ENCODE measurements at places on chromosomes 5 and 9.

DNA sequence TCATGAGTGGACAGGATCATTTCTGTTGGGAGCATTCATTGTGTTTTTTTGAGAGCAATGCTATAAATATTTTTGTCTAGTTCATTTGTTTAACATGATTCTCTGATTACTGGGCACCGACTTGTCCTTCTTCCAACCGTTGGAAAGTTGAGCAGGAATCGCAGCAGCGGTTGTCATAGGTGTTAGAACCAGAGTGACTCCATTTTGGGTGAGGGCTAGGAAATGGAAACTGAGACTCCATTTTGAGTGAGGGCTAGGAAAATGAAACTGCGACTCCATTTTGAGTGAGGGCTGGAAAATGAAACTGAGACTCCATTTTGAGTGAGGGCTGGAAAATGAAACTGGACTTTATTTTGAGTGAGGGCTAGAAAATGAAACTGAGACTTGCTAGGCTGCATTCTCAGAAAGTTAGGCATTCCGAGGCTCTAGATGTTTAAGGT is 100.6 kb downstream of the ICE1 start:
- DNase-seq, result no peak

DNA sequence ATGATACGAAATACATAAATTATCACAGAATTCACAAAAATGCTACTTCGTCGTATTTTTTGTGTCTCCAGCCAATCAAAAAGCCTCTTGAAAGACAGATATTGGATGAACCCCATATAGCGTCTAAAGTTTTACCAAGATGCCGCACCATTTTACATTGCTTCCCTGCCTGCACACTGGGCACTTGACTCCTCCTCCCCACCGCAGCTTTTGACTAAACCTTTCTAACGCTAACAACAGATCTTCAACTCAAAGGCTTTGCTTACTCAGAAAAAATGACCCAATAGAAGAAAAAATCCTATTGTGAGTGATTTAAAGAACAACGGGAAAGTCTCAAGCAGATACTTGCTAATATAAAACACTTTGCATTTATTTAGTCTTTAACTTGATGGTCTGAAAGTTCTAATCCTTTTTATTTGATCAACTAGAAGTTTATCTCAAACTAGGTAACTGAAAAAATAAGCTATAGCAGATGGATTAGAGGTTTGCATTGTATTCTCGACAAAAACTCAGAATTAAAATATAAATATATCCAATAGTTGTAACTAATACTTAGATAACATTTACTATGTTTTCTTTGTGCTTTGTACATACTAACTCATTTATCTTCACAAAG is 609.1 kb upstream of the DMAC1 start:
- no peak for DNase-seq

- no peak for DNase-seq
These were observed 49.5 kb upstream of the EGFLAM start for GRCh38 chr5:38208782-38209378.

- no peak for DNase-seq
These were observed 50.3 kb downstream of the MAMDC2 start for GRCh38 chr9:70093944-70094343.

DNA sequence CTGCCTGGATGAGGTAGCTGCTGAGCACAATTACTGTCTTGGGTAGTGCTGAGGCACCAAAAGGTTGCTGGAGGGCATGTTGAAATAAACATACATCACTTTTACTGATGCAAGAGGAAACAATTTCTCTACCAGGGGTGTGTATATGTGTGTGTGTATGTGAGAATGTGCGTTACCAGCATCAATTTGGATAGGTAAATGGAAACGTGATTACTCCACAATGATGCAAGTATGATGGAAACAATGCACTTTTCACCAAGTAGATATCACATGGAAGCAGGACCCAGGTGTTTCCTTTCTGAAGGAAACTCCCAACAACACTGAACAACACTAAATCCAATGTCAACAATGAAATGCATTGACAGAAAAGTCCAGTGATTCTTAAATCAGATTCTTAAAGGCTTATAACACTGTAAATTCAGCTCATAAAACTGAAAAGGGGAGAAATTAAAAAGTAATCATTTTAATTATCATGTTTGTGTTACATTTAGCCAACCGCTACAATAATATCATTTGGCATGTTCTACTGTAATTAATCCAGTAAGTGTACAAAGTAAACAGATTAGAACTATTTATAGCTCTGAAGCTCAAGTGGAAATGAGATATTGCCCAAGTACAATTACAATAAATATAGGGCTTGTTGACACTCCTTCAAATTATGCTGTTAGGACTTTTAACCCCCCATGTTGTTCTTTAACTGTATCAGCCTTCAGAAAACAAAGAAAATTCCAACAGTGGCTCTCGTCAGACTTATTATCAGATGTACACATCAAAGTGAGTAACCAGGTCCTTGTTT is 25.3 kb downstream of the YIPF5 start:
- no peak for DNase-seq

GRCh38 chr5:137622850-137623249 is 113.0 kb downstream of the KLHL3 start:
- DNase-seq, result no peak

GRCh38 chr5:140207250-140207964 is 32.4 kb downstream of the CYSTM1 start:
- DNase-seq, result no peak

GRCh38 chr5:166486348-166486747 is 1805.1 kb upstream of the WWC1 start:
- DNase-seq, result no peak

- no peak for DNase-seq
These were observed 2.3 kb upstream of the SMIM33 start for GRCh38 chr5:139468421-139468931.

DNA sequence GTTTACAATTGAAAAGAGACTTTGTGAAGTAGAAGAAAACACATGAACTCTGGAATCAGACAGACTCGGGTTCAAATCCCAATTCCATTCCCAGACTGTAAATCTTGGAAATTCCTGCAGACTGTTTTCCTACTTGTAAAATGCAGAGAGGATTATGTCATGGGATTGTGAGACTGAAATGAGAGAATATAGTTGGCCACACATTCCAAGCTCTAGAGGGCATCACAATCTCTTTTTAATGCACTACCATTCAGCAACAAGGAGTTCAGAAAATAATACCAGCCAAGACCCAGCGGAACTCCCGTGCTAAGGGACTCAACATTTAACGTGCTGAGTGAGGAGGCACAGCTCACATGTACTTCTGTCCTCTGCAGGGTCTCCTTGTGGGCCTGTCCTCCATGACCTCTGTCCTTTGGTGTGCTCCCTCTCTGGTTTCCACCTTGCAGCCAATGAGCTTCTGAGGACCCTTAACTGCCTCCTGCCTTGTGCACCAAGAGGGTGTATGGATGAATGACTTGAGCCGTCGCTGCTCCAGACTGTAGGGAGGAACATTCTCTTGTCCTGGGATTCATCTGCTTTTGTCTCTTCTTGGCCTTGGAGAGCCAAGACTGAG is 263.5 kb downstream of the NTRK2 start:
- DNase-seq, result no peak

GRCh38 chr5:140224658-140225057 is 49.7 kb downstream of the CYSTM1 start:
- no peak for DNase-seq

DNA sequence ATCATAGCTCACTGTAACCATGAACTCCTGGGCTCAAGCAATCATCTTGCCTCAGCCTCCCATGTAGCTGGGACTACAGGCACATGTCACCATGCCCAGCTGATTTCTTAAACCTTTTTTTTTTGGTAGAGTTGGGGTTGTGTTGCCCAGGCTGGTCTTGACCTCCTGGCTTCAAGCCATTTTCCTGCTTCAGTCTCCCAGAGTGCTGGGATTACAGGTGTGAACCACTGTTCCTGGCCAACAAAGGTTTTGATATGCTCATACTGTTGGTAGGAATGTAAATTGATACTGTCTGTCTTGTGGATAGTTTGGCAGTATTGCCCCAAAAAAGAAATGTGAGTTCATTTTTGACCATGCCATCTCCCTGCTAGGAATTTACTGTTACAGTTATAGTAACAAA is 77.4 kb upstream of the TMEM171 start:
- DNase-seq, result no peak

DNA sequence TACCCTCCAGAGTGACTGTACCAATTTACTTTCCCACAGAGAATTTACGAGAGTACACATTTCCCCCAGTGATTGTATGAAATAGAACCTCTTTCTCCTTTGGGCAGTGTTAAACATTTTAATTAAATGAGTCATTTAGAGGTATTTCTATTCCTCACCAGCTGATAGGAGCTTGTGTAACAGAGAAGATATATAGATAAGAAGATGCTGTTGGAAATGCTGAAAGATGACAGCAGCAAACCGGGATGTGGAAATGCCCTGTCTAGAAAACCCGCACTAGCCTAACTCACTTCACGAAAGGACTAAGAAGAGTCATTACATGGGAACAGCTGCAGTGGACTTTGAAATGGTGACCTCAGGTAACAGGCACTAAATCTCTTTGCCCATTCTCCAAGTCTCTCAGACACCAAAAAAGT is 68.3 kb downstream of the LPAR1 start:
- no peak for DNase-seq

- DNase-seq, result no peak
These were observed 12.6 kb downstream of the PBX3 start for GRCh38 chr9:125759764-125760129.

DNA sequence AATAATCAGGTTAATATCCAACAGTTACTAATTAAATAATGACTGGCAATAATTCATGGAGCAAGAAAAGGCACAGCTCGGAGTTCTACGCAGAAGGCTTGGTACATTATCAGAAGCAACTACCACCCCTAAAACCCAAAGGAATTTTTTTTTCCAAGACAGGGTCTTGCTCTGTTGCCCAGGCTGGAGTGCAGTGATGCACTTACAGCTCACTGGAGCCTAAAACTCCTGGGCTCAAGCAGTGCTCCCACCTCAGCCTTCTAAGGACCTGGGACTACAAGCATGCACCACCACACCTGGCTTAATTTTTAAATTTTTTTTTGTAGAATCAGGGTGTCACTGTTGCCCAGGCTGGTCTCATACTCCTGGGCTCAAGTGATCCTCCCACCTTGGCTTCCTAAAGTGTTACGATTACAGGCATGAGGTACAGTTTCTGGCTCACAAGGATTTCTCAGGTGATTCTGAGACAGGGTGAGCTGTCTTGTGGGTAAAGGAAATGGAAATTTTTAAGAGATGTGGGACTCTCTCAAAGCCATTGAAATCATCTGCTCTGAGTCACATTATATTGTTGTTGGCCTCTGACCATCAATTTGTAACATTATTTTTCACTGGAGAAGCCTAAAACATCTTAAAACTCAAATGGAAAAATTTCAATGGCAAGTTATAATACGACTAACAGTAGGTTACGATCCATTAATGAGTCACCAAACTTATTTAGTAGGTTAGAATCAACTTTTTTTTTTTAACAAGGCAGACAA is 19.7 kb upstream of the HSDL2 start:
- no peak for DNase-seq

GRCh38 chr9:111959468-111960359 is 63.1 kb downstream of the UGCG start:
- DNase-seq, result no peak

GRCh38 chr9:93093127-93093876 is 2.7 kb upstream of the CARD19 start:
- no peak for DNase-seq

DNA sequence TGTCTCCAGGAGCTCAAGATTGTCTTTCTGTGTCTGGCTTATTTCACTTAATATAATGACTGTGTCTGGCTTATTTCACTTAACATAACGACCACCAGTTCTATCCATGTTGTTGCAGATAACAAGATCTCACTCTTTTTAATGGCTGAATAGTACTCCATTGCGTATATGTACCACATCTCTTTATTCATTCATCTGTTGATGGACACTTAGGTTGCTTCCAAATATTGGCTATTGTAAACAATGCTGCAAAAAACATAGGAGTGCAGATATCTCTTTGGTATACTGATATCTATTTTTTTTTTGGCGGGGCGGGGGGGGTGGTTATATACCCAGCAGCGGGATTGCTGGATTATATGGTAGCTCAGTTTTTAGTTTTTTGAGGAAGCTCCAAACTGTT is 45.5 kb downstream of the FER start:
- DNase-seq, result no peak

DNA sequence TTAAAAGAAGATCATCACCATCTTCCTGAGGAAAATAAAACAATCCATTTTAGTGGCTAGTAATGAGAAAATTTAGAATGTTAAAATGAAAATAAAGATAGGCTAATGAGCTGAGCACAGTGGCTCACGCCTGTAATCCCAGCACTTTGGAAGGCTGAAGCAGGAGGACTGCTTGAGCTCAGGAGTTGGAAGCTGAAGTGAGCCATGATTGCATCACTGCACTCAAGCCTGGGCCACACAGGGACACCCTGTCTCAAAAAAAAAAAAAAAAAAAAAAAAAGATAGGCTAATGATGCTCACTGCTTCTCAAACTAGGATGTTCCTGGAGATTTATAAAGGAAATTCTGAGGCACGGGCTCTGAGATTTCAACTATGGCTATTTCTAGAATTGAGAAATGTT is 50.3 kb downstream of the CPLANE1 start:
- DNase-seq, result no peak

DNA sequence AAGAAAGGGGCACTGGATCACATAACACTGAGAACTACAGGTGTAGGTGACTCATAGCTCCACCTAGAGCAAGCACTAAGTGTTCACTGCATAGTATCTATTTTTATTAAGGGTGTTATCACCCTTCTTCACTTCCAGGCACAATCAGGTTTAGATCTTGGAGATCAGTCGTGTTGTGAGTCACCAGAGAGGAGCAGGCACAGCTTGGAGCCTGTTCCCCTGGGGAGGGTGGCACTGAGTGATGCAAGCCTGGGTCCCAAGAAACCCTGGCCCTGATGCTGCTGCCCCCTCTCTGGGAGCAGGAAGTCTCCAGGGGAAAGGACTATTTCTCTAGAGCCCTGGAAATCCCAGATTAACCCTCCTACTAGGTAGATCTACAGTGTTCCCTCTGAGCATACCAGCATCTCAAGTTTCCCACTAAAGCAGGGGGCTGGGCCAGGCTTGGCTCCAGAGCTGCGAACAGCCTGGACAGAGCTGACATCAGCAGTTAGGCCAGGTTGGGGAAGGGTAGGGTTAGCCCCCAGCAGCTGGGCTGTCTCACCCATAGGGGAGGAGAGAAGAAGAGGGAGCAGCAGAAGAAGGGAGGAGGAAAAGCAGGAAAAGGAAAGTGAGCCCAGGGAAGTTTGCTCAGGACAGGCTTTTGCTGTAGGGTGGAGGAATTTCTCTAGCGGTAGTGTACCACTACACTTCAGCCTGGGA is 28.1 kb upstream of the SPINK4 start:
- no peak for DNase-seq
